ENCODE measurements at places on chromosomes 13 and 19.
A peak's percentile ranks its signal among the peaks of the same experiment; 100 is the strongest.

GRCh38 chr13:65940720-65941119 lies 1289.4 kb downstream of the PCDH9 start:
- DNase-seq: peak; percentile 90

GRCh38 chr13:99983499-99984401 lies 2.2 kb downstream of the ZIC2 start:
- DNase-seq: no peak

- DNase-seq: no peak
These were observed 40.4 kb downstream of the INTS6 start for GRCh38 chr13:51412431-51412830.

DNA sequence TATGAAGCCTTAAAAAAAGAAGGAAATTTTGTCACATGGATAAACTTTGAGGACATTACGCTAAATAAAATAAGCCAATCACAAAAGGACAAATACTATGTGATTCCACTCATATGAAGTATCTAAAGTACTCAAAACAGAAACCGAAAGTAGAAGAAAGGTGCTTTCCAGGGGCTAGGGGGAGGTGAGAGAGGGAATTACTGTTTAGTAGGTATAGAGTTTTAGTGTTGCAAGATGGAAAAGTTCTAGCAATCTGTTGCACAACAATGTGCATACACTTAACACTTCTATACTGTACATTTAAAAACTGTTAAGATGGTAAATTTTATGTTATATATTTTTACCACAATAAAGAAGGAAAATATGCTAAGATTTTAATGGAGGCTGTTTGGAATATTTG lies 83.0 kb downstream of the POLR1D start:
- DNase-seq: no peak

DNA sequence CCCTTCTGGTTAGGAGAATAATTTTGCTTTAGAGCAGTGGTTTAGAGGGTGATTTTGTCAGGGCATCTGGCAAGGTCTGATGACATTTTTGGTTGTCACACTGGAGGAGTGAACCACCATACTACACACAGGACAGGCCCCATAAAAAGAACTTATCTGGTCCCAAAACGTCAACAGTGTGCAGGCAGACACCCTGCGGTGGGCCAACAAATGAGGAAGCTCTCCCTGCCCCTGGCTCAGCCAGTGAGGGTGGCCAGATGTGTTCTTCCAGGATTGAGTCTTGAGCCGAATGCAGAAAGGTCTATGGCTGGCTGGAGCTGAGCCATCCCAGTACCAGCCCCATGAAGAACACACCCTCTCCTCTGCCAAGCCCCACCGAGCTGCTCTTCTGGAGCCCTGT lies 149.2 kb downstream of the MIPEP start:
- DNase-seq: no peak

GRCh38 chr19:44807652-44808462 lies 1.0 kb upstream of the BCAM start:
- peak; percentile 9 for DNase-seq

DNA sequence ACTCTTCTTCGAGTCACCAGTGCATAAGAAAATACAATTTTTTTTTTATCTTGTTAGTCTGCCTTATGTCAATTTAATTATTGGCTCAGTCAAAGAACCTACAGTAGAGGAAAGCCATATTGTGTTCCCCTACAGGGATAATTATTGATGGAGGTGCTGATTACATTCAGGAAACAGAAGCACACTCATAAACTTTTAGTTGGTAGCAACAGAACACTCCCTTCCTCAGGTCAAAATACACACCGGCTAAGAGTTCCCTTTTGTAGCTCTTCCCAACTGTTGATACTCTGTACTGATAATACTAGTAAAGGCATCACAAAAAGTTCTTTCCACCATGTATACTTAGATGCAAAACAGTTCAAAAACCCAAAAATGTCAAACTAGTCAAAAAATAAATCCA lies 18.4 kb downstream of the FOXO1 start:
- DNase-seq: no peak

DNA sequence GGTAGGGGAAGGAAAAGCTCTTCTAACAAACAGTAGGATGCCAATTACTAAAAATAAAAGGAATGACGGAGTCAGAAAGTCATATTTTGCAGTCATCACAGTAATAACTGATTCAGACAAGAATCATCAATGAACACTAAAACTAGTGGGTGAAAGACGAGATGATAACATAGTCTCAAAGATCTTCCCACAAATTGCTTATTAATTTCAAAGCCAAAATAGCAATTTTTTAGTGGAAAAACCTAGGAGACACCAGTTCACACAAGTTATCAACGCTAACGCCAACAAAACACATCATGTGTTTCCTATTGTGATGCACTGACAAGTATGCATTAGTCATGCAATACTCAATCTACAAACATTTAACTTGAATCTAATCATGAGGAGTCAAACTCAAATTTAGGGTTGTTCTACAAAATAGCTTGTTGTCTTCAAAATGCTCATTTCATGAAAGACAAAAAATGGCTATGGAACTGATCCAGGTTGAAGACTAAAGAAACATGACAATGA lies 18.6 kb downstream of the ZNF233 start:
- DNase-seq: no peak

DNA sequence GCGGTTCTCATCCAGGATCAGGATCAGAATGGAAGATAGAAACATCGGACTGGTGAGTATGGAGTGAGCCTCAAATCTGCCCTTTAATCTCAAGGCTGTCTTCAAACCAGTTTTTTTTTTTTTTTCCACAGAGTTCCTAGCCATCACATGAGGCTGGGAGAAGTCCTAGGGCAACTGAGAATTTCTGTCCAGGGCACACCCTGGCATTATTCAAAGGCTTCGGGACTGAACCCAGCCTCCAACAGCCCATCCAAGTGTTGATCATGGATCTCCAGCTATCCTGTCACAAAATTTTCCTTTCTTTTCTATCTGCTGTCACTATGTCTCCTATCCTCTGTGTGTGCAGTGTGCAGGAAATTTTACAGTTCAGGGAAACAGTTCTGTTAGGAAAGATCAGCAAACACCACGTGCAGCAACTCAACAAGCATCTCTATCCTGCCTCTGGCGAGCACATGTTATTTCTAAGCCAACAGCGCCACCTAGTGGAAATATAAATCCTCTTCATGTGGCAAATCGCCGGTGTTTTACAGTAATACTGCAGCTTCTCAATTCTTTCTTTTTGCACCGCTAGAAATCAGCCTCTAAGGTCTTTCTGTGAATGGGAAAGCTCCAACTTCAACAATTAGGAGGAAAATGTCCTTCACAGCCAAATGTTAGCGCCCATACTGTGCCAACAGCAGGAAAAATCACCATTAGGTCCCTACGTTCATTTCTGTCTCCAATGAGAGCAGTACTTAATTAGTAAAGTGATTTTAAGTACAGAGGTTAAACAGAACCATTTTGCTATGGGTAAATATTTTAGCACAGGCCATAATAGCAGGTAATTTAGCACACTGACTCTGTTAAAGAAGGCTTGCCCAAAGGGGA lies 21.4 kb upstream of the ZNF181 start:
- peak; percentile 80 for DNase-seq

DNA sequence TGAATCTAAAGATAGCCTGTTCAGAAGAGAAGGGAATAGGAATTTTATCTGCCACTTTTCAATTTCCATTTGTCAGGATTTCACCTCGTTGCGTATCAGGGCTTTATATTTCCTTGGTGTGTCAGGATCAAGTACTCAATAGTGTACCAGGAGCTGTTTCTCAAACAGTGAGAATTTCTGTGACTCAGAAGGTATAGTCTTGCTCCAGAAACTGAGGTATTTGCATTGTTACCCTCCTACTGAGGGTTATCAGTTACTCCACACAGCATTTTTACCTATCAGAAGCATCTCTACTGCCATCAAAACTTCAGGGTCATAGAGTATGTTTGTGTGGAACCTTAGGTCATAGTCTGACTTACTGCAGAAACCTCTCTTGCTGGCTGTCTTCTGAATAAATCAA lies 271.7 kb upstream of the EDNRB start:
- DNase-seq: no peak

DNA sequence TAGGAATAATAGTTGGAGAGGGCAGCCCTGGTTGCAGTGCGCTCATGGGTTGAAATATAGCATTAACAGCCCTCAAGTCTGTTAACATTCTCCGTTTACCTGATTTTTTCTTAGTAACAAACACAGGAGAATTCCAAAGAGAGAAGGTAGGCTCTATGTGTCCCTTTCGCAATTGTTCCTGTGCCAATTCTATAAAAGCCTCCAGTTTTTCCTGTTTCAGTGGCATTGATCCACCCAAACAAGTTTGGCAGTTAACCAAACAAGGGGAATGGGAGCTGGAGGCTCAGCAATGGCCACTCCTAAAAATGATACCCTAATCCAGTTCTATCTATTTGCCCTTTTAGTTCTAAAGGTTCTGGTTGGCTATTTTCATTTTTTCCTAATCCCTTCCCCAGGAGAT lies 151.6 kb downstream of the ZNF486 start:
- no peak for DNase-seq

GRCh38 chr19:47582320-47582909 lies 9.5 kb upstream of the ZNF541 start:
- DNase-seq: no peak

DNA sequence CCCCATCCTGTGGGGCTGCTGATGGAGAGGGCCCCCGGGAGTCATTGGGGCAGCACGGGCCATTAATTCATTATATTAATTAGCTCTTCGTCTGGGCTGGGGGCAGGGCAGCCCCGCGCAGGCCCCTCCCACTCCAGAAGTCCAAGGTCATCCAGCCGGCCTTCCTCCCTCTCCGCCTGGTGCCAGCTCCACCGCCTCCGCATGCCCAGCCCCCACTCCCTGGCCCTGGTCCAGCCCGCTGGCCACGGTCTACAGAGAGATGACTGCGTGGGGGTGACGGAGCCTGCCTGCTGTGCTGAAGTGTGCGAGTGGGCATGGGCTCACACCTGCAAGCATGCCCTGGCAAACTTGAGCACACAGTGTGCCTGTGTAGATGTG lies 8.8 kb downstream of the IGLON5 start:
- no peak for DNase-seq

- DNase-seq: no peak
These were observed 1096.1 kb downstream of the OLFM4 start for GRCh38 chr13:54124700-54125099.

- peak; percentile 58 for DNase-seq
These were observed 66.6 kb downstream of the ARHGEF18 start for GRCh38 chr19:7415163-7415856.

DNA sequence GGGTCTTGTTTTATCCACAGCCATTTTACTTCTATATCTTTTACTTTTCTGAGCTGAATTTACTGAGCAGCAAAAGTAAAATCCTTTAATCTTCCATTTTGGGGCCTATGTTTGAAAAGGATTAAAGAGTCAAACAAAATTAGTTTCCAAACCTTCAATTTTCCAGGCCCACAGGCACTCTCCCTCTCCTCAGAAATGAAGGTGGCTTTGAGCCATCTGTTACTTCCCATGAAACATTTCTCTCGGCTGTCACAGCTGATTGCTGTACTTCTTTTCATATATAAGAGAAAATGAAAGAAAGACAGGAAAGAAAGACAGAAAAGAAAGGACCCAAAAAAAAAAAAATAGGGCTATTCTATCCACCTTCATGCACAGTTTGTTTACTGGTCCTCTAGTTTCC lies 194.9 kb downstream of the LACC1 start:
- no peak for DNase-seq

- DNase-seq: no peak
These were observed 15.9 kb upstream of the EFNB2 start for GRCh38 chr13:106551350-106551749.

DNA sequence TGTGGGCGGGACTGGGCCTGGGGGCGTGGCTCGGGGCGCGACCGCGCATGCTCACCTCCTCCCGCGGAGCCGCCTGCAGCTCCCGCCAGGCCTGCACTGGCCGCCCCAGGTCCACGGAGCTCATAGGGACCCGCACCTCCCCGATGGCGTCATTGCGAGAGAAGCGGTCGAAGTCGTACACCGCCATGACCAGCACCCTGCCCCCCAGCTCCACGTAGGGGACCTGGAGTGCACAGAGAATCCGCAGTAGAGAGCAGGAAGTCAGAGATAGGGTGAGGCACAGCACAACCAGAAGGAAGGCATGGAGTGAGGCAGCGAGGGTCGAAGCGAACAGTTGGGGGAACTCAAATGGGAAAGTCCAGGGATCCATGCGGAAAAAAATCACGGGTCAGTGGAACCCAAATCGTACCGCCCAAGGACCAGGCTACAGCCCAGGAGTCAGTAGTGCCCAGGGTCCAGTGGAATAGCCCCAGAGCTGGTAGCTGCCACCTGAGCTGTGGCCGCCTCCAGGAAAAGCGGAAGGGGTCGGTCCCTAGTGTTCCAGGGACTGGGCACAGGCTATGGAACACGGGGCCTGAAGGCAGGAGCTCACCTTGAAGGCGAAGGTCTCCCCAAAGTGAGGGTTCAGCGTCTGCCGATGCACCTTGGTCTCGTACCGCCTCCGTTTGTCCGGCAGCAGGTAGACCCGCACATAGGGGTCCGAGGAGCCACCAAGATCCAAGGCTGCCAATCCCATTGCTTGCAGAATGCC lies 4.8 kb downstream of the SYT5 start:
- DNase-seq: no peak

DNA sequence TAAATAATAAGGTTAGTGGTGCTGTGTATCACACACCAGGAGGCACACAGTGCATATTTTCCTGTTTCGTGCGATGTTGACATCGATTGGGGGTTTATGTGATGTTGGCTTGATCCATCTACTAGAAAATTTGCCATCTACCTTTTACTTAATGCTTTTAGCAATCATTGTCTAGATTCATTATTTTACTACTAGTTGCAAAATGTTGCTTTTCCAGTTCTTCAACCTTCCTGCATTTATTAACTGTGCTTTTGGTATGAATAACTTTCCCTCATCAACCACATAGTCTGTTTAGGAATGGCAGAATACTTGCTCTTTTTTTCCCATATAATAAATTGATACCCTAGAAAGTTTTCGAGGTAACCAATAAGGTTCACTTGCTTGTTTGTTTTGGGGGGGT lies 17.5 kb downstream of the C13orf42 start:
- DNase-seq: no peak

- no peak for DNase-seq
These were observed 114.8 kb downstream of the LRCH1 start for GRCh38 chr13:46667687-46668281.

DNA sequence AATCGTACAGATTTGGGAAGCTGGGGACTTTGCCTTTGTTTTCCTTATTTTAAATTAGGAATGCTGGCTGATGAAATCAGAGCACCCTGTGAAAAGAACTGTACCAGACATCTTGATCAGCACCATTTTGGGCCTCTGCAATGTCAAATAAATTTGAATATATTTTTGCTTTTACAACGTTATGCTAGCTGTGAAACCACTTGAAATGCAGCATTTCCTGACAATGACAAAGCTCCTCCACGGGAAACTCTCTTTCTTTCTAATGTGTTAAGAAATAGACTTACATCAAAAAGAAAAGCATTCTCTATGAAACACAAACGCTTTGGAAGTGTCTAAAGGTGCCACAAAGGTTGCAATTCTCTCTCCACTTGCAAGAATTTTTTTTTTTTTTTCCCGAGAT lies 47.1 kb upstream of the MAP3K10 start:
- DNase-seq: no peak
